ENCODE measurements at places on chromosomes 6 and 20.

- no peak for DNase-seq
Measured at GRCh38 chr6:125789167-125789566, 1.6 kb upstream of the NCOA7 start.

DNA sequence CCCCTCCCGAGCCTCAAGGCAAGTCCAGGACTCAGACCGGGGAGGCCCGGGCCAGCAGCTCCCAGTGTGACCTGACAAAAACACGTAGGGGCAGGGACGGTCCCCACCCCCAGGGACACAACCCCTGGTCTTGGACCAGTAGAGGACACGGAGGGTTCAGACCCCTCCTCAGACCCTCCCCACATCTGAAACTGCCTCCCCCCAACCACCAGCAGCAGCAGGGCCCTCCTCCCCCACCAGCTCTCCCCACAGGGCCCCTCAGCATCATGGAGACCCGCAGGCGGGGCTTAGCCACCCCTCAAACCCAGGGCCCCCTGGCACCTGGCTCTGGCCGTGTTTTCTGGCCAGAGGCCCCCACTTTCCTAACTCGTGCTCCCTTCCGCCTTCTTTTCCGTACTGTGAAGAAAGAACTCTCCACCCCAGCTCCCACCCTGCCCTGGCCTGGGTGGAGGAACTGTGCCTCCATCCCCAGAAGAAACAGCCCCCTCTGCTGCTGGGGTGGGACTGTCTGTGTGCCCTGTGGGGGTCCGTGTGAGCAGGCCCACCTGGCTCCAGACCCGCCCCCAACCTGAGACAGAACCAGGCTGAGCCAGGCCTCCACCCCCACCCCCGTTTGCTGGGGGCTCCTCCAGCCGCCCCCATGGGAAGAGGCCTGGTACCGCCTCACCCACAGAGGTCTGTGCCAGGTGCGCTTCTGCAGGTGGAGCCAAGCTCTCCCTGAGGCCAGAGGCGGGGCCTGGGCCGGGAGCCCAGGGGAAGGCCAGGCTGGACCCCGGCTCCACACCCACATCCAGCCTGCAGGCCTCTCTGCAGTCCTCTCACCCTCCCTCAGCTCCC lies 39.0 kb upstream of the MDFI start:
- no peak for DNase-seq

DNA sequence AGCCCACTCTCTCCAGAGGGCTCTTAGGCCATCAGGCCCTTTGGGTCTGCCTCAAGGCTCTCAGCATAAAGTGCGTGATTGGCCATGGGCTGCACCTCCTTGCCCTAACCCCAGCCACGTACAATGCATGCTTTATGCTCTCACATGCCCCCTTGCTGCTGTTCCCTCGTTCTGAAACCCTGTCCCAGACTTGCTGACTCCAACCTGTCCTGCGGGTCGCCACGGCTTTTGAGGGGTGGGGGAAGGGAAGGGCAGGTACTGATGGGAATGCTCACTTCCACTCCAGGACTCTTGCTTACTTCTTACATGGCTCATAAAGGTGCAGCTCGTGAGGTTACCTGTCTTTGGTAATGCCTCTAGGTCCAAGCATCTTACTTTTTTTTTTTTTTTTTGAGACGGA lies 6.0 kb downstream of the ARMC12 start:
- no peak for DNase-seq

DNA sequence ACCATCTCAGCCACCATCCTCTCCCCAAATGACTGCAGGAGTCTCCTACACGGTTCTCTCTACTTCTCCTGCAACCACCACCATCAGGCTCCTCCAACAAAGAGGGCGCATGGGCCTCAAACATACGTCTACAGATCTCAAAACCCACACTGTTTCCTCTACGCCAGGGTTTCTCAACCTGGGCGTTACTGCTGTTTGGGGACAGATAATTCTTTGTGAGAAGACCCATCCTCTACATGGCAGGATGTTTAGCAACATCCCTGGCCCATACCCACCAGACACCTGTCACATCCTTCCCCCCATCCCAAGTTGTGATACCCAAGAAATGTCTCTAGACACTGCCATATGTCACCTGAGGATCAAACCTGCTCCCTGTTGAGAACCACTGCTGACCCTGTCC lies 45.0 kb downstream of the ELMO2 start:
- no peak for DNase-seq

DNA sequence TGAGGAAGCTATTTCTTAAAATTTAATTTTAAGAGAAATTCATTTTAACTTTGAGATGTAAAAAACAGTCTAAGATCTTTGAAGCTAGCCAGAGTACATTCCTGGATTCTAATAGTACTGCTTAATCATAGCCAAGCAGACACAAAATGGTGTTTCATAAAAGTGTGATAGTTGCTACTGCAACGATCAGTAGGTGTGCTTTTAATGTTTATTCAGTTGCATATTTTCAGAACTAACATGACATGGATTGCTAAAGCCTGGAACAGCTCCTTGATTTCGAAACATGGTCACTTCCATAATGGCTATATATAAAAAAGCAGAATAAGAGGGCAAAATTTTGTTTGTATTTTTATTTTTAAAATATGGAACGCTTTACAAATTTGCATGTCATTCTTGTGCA lies 35.5 kb downstream of the SESN1 start:
- DNase-seq, result no peak

DNA sequence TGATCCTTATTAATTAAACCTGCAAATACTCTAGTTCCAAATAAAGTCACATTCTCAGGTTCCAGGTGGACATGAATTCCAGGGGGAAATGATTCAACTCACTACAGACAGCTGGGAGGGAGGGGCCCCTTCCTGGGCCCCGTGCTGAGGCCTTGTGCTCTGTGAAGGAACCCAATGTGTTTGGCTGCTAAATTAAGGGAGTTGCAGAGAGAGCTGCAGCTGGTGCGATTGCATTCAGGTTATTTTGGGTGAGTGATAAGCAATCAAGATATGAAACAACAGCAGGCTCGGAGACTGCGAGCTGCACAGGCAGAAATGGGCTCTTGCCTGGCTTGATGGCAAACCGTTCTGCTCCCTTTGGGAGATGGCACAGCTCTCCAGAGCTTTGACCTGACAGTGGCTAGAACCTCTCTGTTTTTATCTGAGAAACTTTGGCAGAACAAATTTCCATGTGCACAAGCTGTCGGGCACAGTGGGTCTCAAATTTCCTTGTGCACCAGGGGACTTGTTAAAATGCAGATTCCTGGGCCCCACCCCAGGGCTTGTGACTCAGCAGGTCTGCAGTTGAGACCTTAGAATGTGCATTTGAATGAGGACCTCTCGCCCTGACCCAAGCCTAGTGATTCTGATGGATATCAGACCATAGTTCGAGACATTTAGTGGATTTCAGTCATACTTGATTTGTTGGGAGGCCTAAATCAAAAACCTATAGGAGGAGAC lies 9.8 kb downstream of the MAPK13 start:
- peak; percentile 48 for DNase-seq

- peak; percentile 19 for DNase-seq
Measured at GRCh38 chr20:60262967-60263603, 304.9 kb downstream of the CDH26 start.

DNA sequence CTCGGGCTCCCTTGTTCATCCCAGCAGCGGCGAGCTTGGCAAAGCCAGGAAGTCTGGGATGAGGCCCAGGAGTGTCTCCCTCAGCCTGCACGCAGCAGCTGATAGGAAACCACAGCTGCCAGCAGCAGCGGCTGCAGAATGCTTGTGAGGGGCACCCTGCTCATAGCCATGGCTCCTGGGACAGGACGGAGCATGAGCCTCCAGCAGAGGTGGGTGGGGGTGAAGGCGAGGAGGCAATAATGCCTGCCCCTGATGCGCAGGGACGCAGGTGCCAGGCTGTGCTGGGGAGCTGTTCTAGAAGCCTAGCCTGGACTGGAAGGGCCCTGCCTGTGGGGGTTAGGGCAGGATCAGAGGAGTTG lies 157.9 kb downstream of the CD83 start:
- DNase-seq, result peak; percentile 35

DNA sequence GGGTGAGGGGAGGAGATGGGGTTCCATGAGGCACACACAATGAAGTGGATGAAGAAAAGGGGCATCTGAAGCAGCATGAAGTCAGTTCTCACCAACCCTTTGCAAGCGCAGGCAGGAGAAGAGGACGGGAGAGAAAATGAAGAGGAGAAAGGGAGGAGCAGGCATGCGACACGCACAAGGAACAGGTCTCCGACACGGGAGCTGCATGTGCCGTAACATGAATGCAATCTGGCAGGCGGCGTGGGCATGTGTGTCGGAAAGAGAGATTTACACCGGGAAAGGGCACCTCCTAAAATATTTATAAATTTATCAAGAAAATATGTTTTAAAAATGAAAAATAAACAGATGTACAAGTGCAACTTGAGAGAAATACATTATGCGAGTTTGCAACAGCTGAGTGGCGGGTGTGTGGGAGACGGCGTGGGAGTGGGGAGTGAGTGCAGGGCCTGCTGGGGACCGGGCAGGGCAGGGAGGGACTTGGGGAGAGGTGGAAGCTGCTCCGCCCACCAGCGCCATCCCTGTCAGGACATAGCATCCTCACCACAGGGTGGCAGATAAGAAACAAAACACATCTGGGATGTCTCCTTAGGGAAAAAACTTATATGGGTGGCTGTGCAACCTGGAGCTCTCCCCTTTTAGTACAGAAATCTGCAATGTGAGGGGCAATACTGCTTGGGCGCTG lies 40.6 kb downstream of the GJA10 start:
- DNase-seq, result no peak

- DNase-seq, result no peak
Measured at GRCh38 chr20:42041000-42041565, 422.9 kb upstream of the CHD6 start.

- no peak for DNase-seq
Measured at GRCh38 chr6:89386917-89387491, 25.1 kb downstream of the RRAGD start.

Data from Ammon's horn (tissue), 1 donor.